ENCODE measurements at places on chromosomes 11 and 22.
A peak's percentile ranks its signal among the peaks of the same experiment; 100 is the strongest.

GRCh38 chr22:45584621-45585436 is 82.1 kb downstream of the FBLN1 start:
- DNase-seq = no peak

- no peak for DNase-seq
Measured at GRCh38 chr11:14269692-14270573, 89.0 kb downstream of the RRAS2 start.

GRCh38 chr11:122793515-122793914 is 44.8 kb upstream of the CRTAM start:
- no peak for DNase-seq

- no peak for DNase-seq
Measured at GRCh38 chr11:1648653-1649420, 19.3 kb downstream of the KRTAP5-5 start.

GRCh38 chr11:79942090-79942489 is 501.3 kb upstream of the TENM4 start:
- DNase-seq = no peak

DNA sequence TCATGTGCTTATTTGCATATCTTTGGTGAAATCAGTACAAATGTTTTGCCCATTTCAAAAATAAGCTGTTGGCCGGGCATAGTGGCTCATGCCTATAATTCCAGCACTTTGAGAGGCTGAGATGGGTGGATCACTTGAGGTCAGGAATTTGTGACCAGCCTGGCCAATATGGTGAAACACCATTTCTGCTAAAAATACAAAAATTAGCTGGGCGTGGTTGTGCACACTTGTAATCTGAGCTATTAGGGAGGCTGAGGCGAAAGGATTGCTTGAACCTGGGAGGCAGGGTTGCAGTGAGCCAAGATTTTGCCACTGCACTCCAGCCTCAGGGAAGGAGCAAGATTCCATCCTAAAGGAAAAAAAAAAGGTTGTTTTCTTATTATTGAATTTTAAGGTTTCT is 136.0 kb downstream of the SWAP70 start:
- no peak for DNase-seq

- DNase-seq = peak; percentile 4
Measured at GRCh38 chr11:131637469-131638175, 267.2 kb downstream of the NTM start.

GRCh38 chr11:105862736-105863367 is 159.2 kb downstream of the MSANTD4 start:
- DNase-seq = peak; percentile 70

GRCh38 chr11:117936973-117937372 is 7.8 kb upstream of the TMPRSS13 start:
- no peak for DNase-seq

- no peak for DNase-seq
Measured at GRCh38 chr22:35039625-35040024, 26.3 kb upstream of the ISX start.

- no peak for DNase-seq
Measured at GRCh38 chr11:68932358-68932757, 28.7 kb downstream of the IGHMBP2 start.

GRCh38 chr11:128533472-128533871 is 53.9 kb downstream of the ETS1 start:
- no peak for DNase-seq

- DNase-seq = no peak
Measured at GRCh38 chr22:48395201-48395600, 1432.5 kb downstream of the BRD1 start.

- no peak for DNase-seq
Measured at GRCh38 chr11:60813324-60813723, 28.2 kb downstream of the MS4A10 start.

DNA sequence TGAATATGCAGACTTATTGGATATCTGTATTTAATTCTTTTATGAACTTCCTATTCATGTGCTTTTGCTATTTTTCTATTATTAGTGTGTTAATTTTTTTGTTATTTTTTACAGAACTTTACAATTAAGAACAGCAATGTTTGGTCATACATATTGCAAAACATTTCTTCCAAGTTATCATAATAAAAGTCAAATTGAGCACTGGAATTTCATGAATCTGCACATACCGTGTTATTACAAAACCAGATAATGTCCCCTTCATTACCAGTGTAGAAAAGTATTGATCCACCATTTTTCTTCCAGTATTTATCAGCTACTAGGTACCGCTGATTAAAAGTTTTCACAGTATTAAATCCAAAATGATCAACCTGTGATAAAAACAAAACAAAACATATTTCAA is 40.5 kb downstream of the PRCP start:
- DNase-seq = no peak

DNA sequence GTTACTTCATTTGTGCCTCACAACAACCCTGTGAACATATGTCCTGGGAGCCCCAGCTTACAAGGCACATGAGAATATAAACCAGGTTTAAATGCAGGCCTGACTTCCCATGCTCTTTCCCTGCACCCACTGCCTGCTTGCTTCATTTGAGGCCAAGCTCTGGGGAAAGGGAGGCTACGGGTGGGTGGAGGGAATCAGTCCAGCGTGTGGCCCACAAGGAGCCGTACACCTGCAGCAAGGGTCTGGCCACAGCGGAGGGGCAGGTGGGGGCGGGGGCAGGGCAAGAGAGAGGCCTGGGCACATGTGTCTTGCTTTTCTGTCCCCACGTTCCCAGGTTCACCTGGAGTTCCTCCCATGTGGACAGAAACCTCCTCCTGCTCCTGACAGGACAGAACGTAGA is 26.2 kb downstream of the FAM83F start:
- no peak for DNase-seq

DNA sequence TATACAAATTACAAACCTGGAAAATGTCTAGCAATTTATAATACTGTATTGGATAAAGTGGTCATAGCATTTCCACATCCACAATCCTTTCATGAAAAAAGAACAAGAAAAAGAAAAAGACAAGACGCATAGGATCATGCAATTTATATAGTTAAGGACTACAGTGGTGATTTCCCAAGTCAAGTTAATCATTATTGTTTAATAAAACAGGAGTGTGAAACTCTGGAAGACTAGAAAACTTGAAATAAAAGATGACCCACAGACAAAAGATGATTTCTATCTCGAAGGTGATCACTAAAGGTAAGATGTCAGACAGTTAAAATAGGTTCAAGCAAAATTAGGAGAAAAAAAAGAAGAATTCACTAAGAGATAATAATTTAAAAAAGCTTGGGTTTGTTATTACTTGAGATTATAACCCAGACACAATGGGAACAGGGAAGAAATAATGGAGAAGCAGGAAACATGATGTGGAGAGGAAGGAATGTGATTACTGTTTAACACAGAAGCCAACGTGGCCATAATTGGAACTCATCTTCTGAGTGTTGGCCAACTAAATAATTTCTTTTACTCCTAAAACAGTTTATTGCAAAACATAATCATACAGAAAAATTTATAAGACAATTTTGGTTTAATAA is 441.2 kb upstream of the ANO3 start:
- no peak for DNase-seq

DNA sequence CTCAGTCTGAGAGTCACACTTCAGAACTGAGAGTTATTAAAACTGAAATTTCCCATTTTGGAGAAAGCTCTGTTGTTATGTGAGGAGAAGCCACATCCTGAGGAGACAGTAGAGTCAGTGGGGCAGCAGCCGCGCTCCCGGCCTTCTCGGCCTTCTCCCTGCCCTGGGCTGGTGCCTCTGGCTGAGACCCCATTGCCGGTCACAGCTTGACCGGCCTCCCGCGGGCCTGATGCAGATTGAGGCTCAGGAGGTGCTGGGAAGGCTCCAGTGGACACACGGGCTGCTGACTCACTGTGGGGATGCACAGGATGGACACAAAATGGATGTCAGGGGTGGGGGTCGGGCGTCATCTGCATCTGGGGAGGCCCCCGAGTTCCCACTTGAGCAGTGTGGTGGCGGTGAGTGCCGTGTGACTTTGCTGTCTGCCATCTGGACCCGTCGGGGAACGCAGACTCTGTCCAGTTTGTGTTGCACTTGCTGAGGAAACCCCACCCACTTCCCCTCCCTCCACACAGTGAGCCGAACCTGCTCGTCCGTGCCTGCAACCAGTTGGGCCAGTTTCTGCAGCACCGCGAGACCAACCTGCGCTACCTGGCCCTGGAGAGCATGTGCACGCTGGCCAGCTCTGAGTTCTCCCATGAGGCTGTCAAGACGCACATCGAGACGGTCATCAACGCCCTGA is 50.1 kb downstream of the MUC6 start:
- DNase-seq = no peak

DNA sequence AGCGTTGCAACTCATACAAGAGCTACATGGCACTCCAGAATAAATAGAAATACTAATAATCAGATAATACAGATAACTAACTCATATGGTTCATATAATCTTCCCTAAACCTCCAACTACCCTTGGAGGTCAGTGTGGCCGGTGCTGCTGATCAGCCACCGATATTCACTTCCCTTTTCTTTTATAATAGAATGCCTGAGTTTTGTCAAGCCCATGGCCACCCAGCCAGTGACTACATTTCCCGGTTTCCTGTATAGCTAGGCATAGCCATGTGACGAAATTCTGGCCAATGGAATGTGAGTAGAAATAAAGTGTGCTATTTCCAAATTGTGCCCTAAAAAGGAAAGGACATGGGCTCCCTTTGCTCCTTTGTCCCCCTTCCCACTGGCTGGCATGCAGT is 5.9 kb upstream of the CAT start:
- DNase-seq = no peak

DNA sequence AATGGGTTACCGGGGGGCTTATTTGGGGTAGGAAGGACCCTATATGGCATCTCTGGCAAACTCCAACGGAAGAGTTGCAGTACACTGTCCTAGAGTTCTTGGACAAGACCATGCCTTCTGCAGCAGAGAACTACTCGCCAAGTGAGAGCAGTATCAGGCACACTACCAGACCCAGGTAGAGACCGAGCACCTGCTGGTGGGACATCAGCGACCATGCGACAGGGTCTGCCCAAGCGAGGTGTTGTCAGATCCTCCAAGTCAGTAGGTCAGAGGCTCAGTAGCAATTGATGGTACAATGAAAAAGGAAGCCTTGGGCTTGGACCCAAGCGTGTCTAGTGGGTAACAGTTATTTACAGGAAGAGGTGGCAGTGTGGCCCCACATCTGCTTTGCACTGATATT is 3.1 kb upstream of the CHKB start:
- no peak for DNase-seq

- no peak for DNase-seq
Measured at GRCh38 chr11:65583589-65583988, 7.7 kb downstream of the EHBP1L1 start.

DNA sequence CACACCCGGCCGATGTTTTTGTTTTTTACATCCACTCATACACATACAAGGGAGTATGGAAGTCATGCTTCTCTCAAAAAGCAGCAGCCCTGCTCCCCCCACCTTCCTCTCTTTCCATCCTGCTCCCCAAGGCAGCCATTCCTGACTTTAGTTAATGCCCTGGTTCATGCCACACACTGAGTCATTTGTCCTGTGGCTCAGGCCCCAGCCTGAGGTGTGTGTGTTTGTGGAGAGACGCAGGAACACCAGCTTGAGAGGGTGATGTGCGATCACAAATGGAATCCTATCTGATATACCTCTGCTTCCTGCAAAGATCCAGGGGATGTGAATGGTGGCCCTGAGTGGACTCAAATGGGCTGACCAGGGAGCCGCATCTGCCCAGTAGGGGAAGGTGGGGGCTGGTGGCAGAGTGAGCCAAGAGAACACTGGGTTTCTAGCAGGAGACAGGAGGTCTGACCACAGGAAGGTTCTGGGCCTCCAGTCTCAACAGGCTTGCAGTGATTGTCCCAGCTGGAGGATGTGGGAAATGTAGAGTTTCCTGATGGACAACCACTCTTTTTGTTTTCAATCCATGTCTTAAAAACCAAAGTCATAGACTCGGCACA is 86.7 kb downstream of the OSBP2 start:
- DNase-seq = peak; percentile 16

DNA sequence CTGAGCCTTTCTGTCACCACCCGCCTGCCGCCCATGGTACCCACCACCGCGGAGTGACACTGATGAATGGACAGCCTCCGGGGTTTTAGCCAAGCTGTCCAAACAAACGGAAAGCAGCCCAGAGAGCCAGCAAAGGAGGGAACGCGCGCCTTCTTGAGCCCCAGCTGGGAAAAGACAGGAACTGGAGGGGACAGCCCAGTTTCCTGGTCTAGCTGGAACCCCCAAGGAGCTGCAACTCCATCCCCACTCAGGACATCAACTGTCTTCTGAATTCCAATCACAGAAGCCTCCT is 33.7 kb downstream of the SHISAL1 start:
- no peak for DNase-seq

- DNase-seq = no peak
Measured at GRCh38 chr11:66192181-66192863, 76.1 kb upstream of the RAB1B start.

GRCh38 chr11:100741866-100742625 is 55.0 kb downstream of the ARHGAP42 start:
- DNase-seq = no peak

DNA sequence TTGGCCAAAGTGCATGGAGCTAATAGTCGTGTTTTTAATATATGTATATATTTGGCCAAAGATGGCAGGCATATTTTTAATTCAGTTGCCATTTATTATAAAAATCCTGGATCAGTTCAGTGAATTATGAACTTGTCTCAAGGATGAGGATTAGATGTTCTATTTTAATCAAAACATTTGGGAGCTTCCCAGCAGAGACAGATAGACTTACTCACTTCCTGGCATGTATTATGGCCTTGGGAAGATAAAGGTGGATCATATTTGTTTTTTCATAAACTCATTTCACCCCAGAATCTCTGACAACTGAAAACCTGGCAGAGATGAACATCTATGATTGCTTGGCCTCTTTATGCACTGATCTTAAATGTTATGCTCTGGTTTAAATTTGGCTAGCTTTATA is 148.8 kb downstream of the NCAM1 start:
- DNase-seq = no peak

DNA sequence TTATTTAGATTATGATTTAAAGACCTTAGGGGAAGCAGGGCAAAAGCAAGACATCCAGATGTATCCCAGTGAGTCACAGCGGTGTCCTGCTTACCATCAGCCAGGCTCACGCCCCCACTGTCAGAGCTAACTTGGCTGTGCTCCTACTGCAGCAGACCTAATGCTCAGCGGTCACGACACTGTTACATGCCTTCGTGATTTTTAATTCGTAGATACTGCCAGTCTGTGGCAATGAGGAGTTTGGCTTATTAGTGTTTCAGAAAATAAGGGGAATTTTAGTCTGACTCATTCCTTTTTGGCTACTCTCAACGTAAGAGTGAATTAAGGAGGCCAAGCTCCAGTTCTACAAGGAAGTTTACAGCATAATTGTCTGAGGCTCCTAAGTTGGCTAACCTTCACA is 22.7 kb downstream of the EFCAB6 start:
- DNase-seq = no peak

GRCh38 chr11:11387622-11388305 is 34.7 kb upstream of the CSNK2A3 start:
- no peak for DNase-seq

DNA sequence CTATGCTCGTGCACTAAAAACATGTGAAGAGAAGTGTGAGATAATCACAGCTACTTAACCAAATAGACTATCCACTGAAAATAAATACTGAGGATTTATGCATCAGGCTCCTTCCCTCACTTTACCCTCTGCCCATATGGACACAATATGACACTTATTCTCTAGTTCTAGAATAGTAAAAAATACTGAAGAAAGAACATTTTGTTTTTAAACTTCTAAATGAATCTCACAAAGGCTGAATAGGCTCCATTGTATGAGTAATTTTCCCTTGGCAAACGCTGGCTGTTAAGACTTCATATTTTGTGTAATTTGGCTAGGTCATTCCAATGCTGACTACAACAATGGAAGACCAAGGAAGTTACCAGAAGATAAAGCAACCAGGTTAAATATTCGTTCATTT is 9.9 kb downstream of the HPS5 start:
- peak; percentile 89 for DNase-seq

- DNase-seq = no peak
Measured at GRCh38 chr22:49064836-49065235, 762.8 kb downstream of the BRD1 start.
